ENCODE measurements at places on chromosomes 1 and 21.

- H3K27me3 ChIP-seq = no peaks in the 10 kb centered on the region
- H3K4me3 ChIP-seq = no peak within 1 kb of the TSS
- H3K36me3 ChIP-seq = no peaks in the 10 kb centered on the region
- no peak for DNase-seq
- no peaks in the 10 kb centered on the region for H3K4me1 ChIP-seq
- H3K27ac ChIP-seq = no peak within 1 kb of the TSS
These were observed at the start of gene CRB1 for GRCh38 chr1:197268012-197268411. Gene CRB1, plus strand, starts transcription at chr1:197268252. Its CDS starts 161 bp downstream, at chr1:197268413.

- no peak for DNase-seq
- no peaks in the 10 kb centered on the region for H3K36me3 ChIP-seq
- no peaks in the 10 kb centered on the region for H3K4me1 ChIP-seq
- no peaks in the 10 kb centered on the region for H3K27me3 ChIP-seq
These were observed 169.9 kb downstream of the HS2ST1 start for GRCh38 chr1:87084244-87084836.

DNA sequence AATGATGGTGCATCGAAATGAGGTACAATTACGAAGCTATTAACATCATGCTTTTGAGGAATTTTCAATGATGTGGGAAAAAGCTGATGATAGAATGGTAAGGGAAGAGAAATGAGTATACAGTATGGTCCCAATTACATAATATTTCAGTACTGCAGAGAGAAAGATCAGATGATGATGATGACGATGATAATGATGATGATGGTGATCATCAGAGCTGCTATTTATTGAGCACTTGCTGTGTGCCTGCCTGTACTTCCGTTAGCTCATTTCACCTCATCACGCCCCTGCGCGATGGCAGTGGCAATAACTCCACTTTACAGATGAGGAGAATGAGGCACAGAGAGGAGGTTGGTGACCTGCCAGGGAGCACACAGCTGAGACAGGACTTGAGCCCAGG is 620.8 kb downstream of the MATN1 start:
- no peak for DNase-seq
- H3K4me1 ChIP-seq = no peaks in the 10 kb centered on the region
- peaks cover 81% of the 10 kb centered on the region for H3K27me3 ChIP-seq

DNA sequence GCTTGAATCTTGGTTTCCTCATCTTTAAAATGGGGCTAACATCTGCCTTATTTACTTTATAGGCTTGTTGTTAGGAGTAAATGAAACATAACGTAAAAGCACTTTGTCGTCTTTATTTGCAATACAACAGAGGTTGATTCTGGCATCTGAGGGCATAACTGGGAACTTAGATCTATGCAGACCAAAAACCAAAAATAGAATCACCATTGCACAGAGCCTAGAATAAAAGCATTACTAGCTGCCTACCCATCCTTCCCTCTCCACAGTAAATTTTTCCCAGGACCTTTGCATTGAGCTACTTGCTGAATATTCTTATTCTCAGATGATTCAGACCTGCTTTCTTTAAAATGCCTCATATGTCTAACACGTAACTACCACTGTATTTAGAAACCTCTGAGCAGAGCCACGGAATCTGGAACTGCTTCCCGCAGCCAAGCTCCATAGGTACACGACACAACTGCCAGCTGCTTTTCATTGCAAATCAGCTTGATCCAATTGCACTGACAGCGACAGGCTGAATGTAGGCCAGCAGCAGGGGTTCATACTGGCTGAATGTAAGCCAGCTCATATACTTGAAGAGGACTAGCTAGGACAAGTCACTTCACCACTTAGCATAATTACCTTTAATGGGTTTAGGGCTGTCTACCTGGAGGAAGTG is 33.2 kb upstream of the SERBP1 start:
- H3K27ac ChIP-seq = peak overlapping the region; percentile 60
- peaks cover 25% of the 10 kb centered on the region for H3K4me1 ChIP-seq
- H3K27me3 ChIP-seq = no peaks in the 10 kb centered on the region
- DNase-seq = no peak
- no peaks in the 10 kb centered on the region for H3K36me3 ChIP-seq

DNA sequence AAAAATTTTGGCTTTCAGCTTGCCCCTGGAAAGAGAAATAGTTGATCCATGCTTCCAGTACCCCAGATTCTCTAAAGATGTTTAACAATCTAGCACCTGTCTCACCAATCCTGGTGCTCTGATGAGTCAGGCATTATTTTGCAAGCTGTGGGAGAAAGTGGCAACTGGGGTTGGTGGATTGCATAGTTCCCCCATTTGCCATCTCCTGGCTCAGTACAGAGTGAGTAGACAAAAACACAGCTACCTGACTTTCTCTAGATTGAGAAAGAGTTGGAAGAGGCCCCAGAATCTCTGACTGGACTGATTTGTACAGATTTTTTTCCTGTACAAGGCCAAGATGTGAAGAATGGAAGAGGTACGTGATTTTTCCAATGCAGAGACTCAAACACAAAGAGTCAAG is 75.1 kb upstream of the NEGR1 start:
- H3K27ac ChIP-seq = no peak overlapping the region
- H3K36me3 ChIP-seq = no peaks in the 10 kb centered on the region
- no peak overlapping the region for H3K4me3 ChIP-seq
- DNase-seq = no peak
- no peaks in the 10 kb centered on the region for H3K4me1 ChIP-seq
- no peaks in the 10 kb centered on the region for H3K27me3 ChIP-seq

DNA sequence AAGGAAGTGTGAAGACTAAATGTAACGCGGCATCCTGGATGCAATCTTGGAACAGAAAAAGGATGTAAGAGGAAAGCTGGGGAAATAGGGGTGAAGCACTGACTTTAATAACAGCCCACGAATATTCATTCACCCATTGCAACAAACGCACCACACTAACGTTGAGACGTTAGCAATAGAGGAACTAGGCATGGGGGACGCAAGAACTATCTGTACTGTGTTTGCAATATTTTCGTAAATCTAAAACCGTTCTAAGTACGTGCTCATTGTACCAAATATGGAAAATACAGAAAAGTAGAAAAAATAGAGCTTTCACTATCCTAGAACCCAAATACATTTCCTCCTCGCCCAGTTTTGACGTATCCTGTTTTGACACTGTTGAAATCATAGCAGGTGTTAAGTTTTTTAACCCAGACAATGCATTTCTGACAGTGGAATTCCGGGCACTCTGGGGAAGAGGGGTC is 3.9 kb downstream of the LAPTM5 start:
- H3K36me3 ChIP-seq = no peaks in the 10 kb centered on the region
- H3K4me1 ChIP-seq = peaks cover 23% of the 10 kb centered on the region
- no peak for DNase-seq
- H3K27me3 ChIP-seq = no peaks in the 10 kb centered on the region
- H3K4me3 ChIP-seq = peak overlapping the region; percentile 44

DNA sequence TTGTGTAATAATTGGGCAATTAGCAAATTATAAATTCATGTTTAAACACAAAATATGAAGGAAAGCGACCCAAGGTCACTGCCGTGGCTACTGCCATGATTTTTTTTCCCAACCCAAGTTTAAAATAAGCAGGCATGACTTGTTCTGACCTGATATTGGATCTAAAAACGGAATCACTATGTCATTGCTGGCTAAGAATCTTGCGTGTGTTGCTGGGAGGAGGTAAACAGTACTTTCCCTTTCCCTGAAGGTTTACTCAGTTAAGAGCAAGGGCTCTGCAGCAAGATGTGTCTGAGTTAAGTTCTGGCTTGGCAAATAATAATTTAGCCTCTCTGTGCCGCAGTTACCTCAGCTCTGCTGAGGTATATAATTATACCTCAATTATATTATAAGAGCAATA is 125.7 kb upstream of the L1TD1 start:
- no peaks in the 10 kb centered on the region for H3K36me3 ChIP-seq
- no peak overlapping the region for H3K27ac ChIP-seq
- no peaks in the 10 kb centered on the region for H3K27me3 ChIP-seq
- no peak for DNase-seq
- H3K4me3 ChIP-seq = no peak overlapping the region

DNA sequence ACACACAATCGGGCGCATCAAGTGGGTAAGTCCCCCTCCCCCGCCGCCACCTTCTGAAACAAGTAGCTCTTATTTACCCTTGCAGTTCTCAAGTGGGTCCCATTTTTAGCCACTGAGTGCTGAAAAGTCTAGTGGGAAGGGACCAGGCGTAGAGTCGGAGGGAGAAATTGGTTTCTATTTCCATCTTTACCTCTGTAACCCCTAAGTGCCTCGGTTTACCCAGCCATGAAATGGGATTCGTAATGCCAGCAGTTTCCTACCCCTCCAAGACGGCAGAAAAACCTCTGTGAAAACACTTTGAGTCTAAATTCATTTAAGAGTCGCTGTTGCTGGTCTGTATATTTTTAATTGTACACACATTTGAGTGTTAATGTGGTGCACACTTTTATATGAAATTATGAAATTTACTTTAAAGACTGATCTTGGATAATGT is 928 bp downstream of the TLCD4 start:
- DNase-seq = no peak
- no peaks in the 10 kb centered on the region for H3K36me3 ChIP-seq
- H3K27me3 ChIP-seq = no peaks in the 10 kb centered on the region
- H3K27ac ChIP-seq = no peak overlapping the region

DNA sequence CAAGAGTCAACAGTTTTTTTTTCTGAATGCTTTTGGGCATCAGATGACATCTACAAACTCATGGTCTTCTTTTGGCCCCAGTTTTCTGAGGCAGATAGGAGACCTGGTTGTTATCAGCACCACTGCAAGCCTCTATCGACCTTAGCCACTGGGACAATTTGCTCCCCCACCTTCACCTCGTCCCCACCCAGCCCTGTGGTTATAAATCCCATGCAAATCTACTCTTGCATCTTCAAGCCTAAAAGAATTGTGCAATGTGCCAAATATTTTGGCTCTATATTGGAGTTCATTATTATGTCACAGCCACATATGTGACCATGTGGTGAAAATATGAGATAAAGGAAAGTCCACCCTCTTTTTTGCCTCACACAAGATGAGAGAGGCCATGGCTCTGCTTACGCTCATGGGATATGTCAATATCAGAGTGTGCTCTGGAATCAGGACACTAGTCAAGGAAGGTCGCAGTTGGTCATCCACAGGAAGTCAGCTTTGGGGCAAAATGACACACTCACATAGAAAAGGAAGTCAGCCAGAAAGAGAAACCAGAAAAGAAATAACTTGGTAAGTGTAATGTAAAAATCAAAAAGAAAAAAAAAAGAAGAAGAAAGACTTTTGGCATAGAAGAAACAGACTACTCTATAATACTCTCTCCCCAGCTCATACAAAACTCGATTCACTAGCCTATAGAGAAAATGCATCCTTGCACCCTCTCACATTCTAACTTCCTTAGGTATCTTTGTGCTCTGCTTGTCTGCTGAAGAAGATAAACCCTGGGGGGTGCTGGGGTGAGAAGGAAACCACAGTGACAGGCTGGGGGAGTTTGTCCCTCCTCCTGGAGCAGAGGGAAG is 21.2 kb downstream of the SLC30A10 start:
- H3K4me3 ChIP-seq = no peak overlapping the region
- H3K4me1 ChIP-seq = no peaks in the 10 kb centered on the region
- H3K36me3 ChIP-seq = no peaks in the 10 kb centered on the region
- H3K27me3 ChIP-seq = no peaks in the 10 kb centered on the region

- no peak overlapping the region for H3K4me3 ChIP-seq
- H3K4me1 ChIP-seq = peaks cover 11% of the 10 kb centered on the region
- no peaks in the 10 kb centered on the region for H3K27me3 ChIP-seq
- H3K36me3 ChIP-seq = no peaks in the 10 kb centered on the region
These were observed 39.8 kb downstream of the SLC37A1 start for GRCh38 chr21:42553435-42553834.

DNA sequence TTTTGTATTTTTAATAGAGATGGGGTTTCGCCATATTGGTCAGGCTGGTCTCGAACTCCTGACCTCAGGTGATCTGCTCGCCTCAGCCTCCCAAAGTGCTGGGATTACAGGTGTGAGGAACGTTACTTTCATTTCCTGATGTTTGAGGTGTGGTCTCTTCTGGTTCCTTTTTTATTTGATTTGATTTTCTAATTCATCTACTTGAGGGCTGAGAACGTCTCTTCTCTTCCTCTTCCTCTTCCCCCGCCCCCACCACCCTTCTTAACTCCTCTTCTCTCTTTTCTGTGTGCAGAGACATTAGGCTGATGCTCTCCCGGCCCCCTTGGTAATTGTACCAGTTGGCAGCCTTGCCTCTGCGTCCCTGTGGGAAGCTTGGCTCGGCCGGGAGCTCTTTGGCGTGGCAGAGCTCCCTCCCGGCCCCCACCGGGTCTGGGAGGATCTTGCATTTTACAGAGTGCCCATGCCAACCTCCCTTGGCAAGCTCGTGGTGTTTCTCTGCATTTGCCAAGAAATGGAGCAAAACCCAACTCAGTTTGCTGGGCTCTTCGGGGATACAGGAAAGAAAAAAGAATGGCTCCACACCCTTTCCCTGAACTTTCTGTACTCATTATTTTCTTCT is 19.9 kb downstream of the CRYAA start:
- peaks cover 22% of the 10 kb centered on the region for H3K27me3 ChIP-seq
- no peaks in the 10 kb centered on the region for H3K36me3 ChIP-seq
- peaks cover 1% of the 10 kb centered on the region for H3K4me1 ChIP-seq
- H3K4me3 ChIP-seq = no peak overlapping the region
- no peak for DNase-seq

DNA sequence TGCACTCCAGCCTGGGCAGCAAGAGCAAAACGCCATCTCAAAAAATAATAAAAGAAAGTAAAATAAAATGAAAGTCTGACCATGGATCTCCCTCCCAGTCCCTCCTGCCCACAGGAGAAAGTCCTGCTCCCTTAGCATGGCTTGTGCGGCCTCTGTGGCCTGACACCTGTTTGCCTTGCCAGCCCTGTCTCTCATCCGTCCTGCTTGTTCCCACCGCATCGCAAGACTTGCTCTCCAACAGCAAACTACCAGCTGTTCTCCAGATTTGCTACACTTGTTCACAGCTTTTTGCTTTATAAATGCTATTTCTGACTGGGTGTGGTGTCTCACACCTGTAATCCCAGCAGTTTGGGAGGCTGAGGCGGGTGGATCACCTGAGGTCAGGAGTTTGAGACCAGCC is 2.7 kb downstream of the ETV3L start:
- H3K27me3 ChIP-seq = no peaks in the 10 kb centered on the region
- H3K36me3 ChIP-seq = no peaks in the 10 kb centered on the region
- H3K4me3 ChIP-seq = no peak overlapping the region

DNA sequence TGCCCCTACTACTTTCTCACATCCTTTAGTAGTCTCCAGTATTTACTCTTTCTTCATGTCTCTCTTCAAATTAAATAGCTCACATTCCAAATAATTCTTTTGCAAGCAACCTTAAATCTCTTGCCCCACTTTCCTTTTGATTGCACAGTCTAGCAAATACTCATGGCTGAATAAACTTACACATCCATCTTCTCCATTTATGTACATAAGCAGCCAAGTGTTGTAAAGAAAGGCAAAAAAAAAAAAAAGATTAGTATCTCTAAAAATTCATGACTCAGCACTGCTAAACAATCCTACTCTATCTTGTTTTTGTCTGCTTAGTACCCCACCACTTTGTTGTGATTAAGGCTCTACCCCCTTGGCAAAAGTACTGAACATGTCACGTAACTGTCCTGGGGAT is 42.6 kb downstream of the F13B start:
- no peak overlapping the region for H3K27ac ChIP-seq
- no peaks in the 10 kb centered on the region for H3K27me3 ChIP-seq
- no peaks in the 10 kb centered on the region for H3K4me1 ChIP-seq
- DNase-seq = no peak
- H3K4me3 ChIP-seq = no peak overlapping the region
